GM04504 (cell line): ENCODE measurements at places on chromosomes 3 and 15.

- peak; percentile 83 for DNase-seq
Observed at GRCh38 chr3:42090973-42091731, at the start of gene TRAK1. TRAK1 (plus strand) TSS chr3:42091357; CDS start chr3:42091470, 113 bp downstream.

- DNase-seq: no peak
Observed at GRCh38 chr15:89095073-89095472, 6.8 kb downstream of the ABHD2 start.

- peak; percentile 56 for DNase-seq
Observed at GRCh38 chr3:15557511-15557946, 36.0 kb upstream of the COLQ start.

DNA sequence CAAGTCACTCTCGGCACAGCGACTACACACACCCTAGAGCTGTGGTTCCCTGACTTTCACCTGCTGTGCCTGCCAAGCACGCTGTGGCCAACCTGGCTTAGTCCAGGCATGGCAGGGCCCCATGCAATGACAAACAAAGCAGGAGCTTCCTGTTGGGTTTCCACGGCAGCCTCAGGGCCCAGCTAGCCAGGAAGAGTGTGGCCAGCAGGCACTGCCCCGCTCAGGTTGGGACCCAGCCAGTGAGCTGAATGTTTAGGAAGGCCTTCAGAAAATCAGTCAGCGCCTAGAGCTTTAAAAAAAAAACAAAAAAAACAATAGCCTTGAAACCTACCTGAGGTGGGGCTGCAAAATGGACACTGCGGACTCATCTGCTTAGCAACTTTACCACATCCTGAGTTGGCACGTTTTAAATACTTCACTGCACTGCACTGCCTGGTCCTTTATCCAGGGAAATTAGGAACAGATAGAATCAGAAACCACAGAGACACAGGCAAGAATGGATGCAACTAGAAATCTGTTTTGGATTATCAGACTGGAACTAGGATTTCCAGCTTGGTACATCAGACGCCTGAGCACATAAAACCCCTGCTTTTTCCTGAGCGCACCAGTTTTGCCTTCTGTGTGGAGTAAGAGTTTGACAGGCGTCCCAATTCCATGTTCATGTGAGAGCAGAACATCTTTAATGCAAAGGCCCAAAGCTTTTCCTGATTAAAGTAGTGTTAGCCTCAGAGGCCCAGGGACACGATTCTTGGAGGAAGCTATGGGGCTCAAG is 36.2 kb upstream of the LDHAL6B start:
- peak; percentile 90 for DNase-seq

DNA sequence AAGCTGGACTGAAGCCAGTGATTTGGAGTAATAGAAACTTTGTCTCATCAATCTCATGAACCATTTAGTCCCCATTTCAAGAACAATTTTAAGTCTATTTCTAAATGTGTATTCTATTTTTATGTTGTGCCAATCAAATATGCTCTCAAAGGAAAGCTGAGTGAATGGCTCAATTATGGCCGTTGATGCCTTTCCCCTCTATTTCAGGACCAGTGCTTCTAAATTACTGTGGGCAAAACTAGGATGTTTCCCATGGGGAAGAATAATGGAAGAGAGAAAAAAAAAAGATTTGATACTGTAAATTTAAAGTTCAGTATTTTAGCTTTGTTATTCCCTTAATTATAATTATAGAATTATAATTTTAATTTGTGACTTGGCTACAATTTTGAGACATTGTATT is 110.1 kb downstream of the CADM2 start:
- DNase-seq: no peak

DNA sequence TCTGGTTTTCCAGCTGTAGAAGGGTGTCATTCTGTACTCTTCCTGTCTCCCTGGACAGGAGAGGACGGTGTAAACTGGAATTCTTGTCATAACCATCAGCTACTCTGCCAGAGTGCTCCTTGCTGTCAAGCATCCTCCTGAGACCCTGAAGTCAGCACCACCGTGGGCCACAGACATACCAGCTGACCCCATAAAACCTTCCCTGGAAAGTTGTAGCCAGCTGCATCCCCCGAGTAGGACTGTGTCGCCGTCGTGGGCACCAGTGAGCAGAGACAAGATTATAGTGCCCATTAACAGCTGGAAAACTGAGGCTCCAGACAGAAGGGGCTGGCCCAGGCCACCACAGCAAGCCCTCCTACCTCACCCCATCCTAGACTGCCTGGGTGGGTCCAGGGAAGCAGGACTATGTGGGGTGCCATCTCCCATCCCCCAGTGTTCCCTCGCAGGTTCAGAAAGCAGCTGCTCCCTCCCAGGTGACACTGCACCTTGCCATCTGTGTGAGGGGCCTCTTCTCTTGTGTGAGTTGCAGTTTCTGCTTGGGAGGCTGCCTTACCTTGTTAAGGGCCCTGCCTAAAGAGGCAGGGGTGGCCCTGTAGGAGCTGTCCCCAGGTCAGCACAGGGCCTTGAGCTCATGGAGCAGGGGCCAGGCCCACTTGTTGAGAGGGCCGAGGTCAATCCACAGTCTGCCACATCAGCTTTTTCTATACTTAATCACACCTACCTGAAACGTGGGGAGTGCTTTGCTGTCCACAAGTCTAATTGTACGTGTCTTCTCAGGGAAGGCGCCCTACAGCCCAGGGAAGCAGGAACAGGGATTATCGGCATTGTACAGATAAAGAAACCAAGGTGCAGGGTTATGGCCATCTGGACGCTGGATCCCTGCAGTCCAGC is 191.9 kb upstream of the LINGO1 start:
- no peak for DNase-seq

DNA sequence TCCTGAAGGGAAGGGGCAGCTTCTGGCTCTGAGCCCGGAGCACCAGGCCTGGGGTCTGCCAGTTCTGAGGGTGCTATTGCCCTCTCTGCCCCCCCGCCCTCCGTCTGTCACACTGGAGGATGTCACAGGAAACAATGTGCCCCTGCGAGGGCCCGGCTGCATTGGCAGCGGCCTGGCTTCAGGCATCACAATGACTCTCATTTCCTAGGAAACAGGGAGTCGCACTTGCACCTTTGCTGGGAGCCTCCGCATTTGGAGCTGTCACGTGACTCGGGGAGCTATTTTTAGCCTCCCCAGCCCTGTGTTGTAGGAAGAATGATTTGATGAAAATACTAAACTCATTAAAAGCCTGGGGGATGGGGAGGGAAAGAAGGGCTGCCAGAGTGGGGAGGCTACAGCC is 518.9 kb downstream of the SHQ1 start:
- no peak for DNase-seq

DNA sequence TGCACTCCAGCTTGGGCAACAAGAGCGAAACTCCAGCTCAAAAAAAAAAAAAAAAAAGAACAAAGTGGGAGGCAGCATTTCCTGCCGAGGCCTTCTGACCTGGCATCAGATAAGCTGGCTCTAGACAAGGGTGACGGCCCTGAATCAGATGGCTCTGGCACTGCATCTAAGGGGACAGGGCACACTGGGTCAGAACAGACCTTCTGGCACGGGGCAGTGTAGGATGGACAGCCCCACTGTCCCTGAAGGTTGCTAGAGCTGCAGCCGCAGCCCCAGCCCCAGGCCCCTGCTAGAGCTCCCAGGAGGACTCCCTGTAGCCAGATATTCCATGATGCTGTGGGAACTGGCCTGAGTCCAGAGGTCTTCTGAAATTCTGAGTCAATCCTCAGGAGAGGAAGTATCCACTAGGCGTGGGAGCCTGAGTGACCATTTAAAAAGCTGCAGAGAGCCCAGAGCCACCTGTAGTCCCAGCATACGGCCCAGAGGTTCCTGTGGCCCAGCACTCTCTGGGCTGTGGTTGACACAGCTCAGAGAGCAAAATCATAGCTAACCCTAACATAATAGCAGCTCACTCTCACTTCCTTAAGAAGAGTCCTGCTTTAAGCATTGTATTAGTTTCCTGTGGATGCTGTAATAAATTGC is 69.2 kb upstream of the MFGE8 start:
- peak; percentile 71 for DNase-seq

DNA sequence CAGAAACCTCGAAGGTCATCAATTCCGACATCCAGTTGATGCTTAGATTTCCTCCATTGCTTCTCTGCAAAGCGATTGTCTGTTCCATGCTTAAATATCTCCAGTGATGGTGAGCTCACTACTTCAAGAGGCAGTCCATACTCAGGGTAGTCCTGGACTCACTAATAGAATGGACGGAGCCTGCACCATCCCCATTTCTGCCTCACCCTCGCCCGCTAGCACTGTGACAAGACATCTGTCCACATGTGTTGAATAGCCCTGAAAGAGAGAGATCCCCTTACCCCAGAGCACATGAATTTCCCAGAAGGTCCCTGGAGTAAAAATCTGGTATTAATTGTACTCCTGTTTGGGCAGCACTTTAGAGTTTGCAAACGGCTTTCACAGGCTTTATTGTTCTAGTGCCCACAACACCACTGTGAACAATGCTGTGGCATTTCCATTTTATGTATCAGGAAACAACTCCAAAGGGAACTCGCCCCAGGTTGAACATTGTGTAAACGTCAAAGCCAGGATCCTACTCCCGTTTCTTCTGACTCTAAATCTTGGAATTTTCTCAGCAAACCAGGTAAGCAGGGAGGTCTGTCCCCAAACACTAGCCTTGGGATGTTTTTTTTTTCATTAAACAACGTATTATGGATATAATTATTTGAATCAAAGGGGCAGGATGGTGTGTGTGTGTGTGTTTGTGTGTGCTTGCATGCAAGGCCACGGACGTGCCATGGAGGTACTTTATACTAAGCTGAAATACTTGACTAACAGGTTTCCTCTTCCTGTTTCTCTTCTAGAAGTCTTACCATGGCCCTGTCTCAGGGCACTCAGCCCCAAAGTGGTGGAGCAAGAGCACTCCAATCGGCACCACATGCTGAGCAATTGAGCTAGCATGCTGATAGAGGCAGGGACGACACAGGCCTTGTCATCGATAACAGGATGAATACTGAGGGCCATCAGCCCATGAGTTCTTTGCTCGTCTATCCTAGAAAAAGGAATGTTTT is 198.3 kb downstream of the OPA1 start:
- DNase-seq: no peak

GRCh38 chr3:95926904-95927501 is 887.4 kb upstream of the EPHA6 start:
- no peak for DNase-seq
